ENCODE measurements at places on chromosomes 6 and 20.

DNA sequence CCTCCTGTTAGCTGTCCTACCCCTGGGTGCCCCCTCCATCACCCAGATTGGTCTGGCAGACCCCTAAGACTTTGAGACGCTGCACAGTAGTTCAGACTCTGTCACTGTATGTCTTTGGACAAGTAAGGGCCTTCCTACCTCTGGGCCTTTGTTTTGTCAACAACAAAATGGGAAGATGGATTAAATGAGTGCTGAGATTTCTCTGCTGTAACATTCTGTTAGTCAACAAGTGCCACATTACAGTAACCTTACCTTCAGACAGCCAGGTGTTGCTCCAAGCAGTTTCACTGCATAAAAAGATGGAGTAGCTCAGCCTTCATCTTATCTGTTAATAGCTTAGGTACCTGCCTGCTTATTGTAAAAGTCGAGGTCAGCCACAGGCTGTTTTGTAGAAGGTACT lies 16.0 kb downstream of the CHMP4B start:
- DNase-seq: no peak

GRCh38 chr20:63247671-63248228 lies 6.5 kb downstream of the NKAIN4 start:
- no peak for DNase-seq

GRCh38 chr6:136113736-136114173 lies 136.4 kb downstream of the MTFR2 start:
- no peak for DNase-seq

GRCh38 chr6:153096792-153097191 lies 34.3 kb downstream of the RGS17 start:
- no peak for DNase-seq

DNA sequence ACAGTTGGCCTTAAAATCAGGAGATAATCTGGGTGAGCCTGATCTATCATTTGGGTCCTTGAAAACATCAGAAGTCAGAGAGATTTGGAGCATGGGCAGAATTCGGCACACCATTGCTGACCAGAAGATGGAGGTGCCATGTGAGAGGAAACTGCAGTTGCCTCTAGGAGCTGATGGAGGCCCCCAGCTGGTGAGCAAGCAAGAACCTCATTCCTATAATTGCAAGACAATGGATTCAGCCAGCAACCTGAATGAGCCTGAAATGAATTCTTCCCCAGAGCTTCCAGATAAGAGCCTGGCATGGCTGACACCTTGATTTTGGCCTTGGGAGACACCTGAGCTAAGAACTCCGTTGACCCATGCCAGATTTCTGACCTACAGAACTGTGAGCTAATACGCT lies 76.3 kb upstream of the FYN start:
- DNase-seq: no peak

DNA sequence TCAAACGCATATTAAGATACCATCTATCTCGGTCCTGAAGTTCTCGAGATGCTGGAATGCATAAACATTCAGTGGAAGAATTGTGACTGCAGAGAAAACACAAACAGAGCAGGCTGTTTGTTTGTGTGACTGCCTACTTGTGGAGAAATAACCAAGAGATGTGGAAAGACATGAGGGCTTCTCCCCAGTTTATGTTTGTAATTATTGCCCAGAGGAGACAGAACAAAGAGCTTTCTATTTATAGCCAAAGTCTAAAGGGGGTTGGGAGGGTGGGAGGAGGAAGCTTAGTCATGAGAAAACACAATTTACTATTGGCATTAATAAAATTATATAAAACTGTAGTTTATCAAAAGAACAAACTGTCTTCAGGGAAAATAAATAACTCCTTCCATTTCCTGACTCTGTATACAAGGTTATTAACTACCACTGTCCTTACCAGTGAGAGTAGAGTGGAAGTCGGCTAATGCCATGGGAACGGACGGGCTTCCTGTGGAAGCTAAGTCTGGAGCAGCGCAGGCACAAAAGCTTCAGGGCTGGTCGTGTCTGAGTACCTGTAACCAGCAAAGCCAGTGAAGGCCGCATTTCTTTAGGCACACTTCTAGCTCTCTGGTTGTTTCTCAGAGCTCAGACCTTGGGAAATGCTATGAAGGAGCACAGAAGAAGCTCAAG lies 200.2 kb upstream of the SUPT3H start:
- no peak for DNase-seq

DNA sequence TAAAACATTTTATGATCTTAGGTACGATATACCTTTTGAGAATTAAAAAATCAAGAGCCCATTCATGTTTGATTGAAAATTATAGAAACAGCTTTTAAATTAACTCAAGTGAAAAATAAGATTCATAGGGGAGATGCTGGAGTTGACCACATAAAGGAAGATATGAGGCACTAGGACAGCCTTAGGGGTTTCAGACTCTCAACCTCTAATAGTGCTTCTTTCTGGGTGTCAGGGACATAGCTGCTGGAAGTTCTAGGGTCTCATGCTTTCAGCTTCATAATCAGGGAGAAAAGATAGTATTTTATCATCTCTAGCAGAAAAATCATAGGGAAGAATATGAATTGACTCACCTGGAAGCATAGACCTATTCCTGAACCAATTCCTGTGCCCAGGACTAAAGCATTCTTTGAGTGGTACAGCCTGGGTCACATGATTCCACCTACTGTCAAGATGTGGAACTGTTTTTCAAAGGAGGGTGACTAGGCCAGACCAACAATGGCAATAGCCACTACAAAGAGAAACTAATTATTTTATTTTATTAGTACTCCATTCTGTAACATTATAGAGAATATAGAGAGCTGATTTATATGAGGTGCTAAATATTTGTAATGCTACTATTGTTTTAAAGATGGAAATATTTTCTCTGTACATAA lies 27.8 kb upstream of the CENPW start:
- no peak for DNase-seq

DNA sequence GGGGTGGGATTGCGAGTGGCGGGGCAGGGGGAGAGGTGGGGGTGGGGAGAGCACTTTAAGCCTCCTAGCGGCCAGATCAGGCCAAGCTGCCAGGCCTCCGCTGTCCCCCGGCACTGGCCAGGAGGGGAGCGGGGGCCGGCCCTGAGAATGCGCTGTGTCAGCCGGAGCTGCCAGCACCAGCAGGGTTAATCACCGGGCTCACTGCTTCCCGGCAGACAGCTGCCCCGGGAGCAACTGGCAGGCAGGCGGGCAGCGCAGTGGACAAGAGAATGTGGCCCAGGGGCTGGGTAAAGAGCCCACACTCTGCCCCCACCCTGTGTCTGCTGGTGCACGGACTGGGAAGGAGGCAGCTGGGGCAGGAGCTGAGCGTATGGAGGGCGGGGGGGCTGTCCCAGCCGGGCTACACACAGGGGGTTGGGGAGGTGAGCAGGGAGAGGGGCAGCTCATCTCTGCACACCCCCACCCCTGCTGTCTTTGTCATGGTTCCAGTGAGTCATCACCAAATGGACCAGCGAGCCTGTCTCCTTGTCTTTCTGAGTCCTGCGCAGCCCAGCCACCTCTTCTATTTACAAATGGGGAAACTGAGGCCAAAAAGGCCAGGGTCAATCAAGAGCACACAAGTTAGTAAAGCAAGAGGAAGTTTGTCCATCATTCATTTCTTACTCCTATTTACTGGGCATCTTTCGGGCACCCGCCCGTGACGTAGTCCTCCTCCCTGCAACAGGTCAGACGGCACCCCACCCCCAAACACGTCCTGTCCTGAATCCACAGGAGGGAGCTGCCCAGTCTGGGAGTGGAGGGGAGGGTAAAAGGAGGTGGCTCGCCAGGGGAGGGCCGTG lies 2.1 kb upstream of the LAMA5 start:
- DNase-seq: no peak
